ENCODE measurements at places on chromosomes 2 and 18.

GRCh38 chr2:233422050-233422639 is 67.9 kb downstream of the DGKD start:
- DNase-seq = peak; percentile 29

DNA sequence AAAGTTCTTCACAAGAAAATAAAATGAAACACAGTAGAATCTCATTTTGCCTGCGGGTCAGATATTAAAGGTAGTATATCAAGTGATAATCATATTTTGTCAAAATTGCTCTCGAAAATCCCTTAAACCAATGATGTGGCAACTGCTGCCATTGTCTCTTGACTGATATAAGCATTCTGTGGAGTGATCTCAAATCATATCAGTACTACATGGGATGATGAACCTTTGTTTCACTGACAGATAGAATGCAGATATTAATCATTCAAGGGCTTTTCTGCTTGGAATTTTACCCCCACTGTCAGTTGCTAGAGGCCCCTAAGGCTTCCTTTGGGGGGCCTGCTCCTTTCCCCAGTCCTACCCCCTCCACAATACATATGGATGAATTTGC is 31.3 kb upstream of the MALL start:
- no peak for DNase-seq

GRCh38 chr2:203751685-203752271 is 45.3 kb downstream of the CD28 start:
- DNase-seq = no peak

- DNase-seq = no peak
These were observed 18.5 kb upstream of the SCN9A start for GRCh38 chr2:166394245-166394644.

DNA sequence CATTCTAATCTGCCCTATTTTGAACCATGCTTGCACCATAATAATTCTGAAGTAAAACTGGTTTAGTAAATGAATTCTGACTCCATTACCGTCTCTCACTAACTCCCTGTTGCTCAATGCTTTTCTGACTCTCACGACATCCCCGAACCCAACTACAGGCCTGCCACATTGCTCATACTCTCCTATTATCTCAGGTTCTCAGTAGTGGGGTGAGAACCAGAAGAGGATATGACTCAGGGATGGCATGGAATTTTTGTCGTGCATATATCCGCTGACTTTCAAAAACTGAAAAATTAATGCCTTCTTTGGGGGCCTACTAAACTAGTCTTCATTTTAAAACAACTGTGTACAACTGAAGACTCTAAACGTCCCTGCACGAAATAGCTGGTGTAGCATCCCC is 34.3 kb downstream of the NETO1 start:
- DNase-seq = no peak

All from stimulated activated naive CD4-positive, alpha-beta T cell treated with Interleukin-2 at 50 U/mL for 16 hours (primary cell).